ENCODE measurements at places on chromosomes 5 and 9.

DNA sequence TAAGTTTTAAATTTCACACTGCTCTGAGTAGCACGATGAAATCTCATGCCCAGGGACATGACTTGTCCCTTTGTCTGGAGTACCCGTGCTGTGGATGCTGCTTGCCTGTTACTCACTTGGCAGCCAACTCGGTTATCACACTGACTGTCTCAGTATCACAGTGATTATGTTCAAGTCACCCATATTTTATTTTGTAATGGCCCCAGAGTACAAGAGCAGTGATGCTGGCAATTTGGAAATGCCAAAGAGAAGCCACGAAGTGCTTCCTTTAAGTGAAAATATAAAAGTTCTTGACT lies 22.8 kb upstream of the SCGB3A2 start:
- DNase-seq: no peak

DNA sequence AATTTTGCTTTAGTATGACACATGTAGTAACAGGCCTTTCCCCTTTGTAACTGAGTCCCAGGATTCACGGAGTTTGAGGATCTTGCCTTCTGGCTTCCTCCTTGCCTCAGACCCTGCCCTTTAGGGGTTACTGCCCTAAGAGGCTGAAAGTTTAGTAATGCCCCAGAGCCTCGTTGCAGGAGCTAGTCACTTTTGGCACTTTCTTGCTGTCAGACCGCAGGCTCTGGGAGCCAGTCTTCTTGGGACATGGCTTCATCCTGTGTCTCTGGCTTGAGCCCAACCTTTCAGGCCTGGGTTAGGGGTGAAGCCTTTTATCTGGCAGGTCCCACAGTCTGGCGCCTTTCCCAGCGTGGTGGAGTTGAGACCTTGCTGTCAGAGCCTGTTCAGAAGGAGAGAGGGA lies 185.6 kb upstream of the DMRT1 start:
- peak; percentile 95 for DNase-seq

GRCh38 chr5:167361795-167362194 lies 929.6 kb upstream of the WWC1 start:
- no peak for DNase-seq

GRCh38 chr9:86282979-86283535 lies 719 bp upstream of the ISCA1 start:
- DNase-seq: no peak

- no peak for DNase-seq
Measured at GRCh38 chr9:89387197-89387849, 69.0 kb downstream of the SECISBP2 start.

DNA sequence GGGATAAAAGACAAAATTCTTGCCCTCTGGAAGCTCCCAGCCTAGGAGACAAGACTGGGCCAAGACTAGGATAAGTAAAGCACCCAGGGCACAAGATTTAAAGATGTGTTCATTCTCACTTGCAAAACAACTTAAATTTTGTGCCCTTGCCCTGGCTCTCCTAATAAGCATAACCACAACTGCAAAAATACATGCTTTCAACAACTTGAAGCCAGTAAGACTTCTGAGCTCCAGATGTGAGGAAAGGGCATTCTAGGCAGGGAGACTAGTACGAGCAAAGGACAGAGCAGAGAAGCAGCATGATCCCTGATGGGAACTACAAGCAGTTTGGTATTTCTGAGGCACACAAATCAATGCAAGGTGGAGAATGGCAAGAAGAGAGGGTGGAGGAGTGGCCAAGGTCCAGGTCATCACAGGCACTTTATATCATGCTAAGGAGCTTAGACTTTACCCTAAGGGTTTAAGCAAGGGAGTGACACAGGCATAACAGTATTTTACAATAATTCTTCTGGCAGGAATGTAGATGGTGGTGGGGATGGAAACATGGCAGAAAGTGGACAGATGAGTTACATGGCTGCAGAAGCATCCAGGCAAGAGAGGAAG lies 30.1 kb upstream of the SIL1 start:
- DNase-seq: no peak

DNA sequence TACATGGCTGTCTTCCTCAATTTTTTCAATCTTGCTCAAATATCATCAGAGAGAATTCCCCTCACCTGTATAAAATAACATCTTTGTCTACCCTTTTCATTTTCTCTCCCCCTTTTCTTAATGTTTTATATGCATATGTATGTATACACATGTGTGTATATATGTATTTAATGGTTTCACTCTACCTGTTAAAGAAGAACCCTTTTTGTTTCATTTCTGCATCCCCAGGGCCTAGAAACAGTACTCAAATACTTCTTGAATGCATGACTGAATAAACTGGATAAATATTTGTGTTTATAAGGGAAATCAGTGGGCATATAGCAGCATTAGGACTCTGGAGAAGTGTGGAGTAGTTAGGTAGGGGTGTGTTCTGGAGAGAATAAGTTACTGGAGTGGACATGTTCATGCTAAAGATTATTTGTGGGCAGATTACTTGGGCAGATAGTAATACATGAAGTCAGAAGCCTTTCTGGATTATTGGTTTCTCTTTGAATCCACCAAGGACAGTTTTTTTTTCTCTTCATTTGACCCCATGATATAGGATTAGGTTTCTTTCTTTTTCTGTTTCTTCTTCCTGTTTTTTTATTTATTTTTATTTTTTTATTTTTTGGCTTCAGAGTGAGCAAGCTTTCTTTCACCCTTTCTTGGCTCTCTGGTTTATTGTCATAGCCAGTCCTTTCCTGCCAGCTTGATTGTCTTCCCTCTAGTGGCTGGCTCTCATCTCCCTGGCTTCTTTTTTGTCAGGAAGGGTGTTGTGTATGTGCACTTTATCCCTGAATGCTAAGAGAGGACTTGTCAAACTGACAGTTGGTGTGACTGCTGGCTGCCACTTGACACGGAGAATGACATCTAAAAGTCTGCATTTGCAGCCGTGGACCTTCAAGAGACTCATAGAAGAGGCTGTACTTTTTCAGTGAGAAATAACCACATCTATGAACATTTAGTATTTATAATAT lies 89.3 kb downstream of the ZCCHC7 start:
- no peak for DNase-seq

- no peak for DNase-seq
Measured at GRCh38 chr9:96874947-96875460, 20.7 kb upstream of the ZNF782 start.

- DNase-seq: no peak
Measured at GRCh38 chr5:154743812-154744211, 11.4 kb upstream of the LARP1 start.

DNA sequence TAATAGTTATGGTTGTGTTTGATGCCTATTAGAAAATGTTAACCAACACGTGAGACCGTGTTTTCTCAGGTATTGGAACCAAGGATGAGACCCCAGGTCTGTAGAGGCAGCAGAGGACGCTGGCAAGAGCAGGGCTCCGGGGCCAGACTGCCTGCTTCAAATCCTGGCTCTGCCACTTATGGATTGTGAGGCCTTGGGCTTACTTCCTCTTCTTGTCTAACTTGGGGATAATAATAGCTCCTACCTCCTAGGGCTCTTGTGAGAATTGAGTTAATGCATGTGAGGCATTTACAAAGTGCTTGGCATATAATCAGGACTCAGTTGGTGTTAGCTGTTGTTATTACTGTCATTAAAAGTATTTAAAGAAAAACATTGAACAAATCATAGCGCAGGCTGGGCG lies 85.5 kb upstream of the PITX1 start:
- no peak for DNase-seq

DNA sequence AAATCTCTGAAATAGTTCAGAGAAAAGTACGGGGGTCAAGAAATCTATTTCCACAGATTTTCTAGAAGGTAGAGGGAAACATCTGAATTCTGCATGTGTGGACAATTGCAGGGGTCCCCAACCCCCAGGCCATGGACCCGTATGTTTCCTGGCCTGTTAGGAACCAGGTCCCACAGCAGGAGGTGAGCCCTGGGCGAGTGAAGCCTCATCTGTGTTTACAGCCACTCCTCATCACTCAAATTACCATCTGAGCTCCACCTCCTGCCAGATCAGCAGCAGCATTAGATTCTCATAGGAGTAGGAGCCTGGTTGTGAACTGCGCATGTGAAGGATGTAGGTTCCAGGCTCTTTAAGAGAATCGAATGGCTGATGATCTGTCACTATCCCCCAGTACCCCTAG lies 200.5 kb upstream of the EDIL3 start:
- no peak for DNase-seq

DNA sequence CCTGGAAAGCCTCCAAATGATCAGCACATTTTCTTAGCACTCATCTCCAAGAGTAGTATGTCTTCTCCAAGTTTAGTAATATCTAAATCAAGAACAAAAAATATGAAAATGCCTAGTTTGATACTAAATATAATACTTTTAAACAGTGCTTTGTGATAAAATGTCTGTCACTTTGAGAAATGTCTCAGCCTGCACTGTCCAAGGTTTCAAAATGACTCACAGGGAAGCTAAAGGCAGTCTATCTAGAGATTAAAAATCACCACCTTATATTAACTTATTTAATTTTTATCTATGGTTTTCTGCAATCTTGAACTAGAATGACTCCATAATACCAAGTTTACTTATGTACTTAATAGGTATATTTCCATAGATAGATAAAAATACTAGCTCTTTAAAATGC lies 633.0 kb upstream of the C9orf72 start:
- no peak for DNase-seq

DNA sequence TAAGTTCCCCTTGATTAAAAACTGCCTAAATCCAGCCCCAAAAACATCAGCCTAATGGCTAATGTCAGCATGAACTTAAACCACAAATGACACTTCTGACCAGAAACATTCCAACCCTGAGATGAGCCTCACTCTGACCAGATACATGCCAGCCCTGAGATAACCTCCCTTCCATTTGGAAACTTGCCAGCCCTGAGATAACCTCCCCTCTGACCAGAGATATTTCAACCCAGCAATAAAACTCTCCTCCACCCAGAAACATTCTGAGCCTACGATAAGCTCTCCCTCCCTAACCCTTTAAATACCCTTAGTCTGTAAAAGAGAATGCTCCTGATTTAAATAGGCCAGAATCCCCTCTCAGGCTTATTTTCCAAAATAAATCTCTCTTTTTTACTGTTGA lies 1035.7 kb upstream of the NUDT12 start:
- no peak for DNase-seq

- no peak for DNase-seq
Measured at GRCh38 chr5:148125641-148126040, 42.7 kb upstream of the SPINK14 start.

- no peak for DNase-seq
Measured at GRCh38 chr5:162410365-162410764, 342.8 kb downstream of the GABRG2 start.

DNA sequence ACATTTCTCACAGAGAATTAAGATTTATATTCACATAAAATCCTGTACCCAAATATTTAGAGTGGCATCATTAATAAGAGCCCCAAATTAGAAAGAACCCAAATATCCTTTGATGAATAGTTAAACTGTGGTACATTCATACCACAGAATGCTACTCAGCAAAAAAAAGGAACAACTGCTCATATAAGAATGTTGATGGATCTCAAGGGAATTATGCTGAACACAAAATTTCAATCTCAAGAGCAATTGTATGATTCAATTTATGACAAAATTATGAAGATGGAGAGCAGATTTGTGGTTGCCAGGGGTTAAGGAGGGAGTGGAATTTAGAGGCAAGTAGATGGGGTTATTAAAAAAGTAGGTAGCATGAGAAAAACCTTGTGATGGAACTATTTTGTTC lies 4.5 kb upstream of the PAIP1 start:
- no peak for DNase-seq

DNA sequence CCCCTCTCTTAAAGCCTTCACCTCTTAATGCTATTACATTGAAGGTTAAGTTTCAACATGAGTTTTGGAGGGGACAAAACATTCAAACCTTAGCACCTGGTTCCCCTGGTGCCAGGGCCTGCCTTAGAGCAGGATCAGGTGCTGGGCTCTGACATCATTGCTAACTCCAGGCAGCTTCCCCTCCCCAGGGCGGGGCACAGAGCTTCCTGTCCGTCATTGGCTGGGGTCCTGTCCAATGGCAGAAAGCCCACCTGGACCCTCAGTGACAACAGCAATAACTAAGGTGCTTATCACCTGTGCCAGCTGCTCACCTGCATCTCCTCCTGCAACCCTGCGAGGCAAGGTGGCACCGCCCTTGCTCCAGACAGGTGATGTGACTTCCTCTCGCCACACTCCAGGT lies 177.4 kb downstream of the NSG2 start:
- no peak for DNase-seq

- DNase-seq: no peak
Measured at GRCh38 chr5:96879665-96880064, 3.4 kb downstream of the ERAP2 start.

DNA sequence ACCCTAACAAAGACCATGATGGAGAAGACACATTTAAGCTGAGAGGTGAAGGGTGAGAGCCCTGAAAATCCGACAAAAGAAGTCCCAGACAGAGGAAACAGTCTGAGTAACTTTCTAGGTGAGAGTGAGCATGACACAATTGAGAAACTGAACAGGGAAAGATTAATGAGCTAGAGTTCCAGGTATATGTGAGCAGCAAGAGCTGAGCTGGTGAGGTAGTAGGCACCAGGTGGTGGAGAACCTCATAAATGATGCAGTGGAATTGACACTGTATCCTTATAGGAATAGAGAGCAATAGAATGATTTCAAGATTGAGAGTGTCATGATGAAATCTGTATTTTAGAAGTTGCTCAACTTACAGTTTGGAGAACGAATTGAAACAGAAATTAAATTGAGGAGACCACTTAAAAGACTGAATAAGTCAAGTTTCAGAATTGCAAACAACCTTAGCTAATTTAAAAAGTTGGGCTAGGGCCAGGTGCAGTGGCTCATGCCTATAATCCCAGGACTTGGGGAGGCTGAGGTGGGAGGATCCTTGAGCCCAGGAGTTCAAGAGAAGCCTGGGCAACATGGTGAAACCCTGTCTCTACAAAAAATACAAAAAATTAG lies 89.8 kb downstream of the NREP start:
- DNase-seq: no peak

GRCh38 chr5:51302343-51302742 lies 80.9 kb upstream of the ISL1 start:
- DNase-seq: no peak

All from Right ventricle myocardium superior (tissue), 1 donor.